ENCODE measurements at places on chromosomes 1 and 21.
A peak's percentile ranks its signal among the peaks of the same experiment; 100 is the strongest.

- no peak for DNase-seq
Observed at GRCh38 chr21:14366998-14367397, 15.9 kb downstream of the HSPA13 start.

DNA sequence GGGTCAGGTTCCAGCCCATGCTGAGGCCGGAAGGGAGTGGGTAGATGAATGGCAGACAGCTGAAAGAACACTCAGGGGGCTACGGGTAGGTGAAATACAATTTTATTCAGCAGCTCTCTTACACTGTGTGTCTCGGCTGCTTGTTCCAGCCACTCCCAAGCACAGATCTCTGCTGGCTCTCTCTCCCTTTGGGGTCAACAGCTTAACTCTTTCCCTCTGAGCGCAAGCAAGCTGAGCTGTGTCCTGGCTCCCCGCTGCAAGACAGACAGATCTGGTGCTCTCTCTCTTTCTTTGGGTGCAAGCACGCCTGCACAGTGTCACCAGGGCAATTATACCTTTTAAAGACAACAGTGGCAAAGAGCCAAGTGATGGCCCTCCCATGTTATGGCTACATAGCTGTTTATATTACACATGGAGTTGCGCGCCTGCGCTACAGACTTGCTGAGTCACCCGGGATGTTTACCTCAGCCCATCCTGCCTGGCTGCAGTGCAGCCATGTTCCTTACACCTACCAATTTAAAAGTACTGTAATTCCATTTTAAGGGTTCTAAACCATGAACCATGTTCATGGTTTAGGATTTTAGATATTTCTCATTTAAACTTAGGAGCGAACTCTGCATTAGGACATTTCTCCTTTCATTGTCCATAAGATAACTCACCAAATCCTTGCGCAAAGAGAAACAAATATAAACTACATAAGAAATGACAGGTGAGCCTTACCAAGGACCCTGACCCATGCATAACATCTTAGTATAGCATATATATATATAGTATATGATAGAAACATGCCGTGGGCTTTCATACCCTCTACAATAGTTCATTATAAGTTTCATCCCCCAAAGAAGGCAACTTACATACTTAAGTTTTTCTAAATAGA lies 396.5 kb downstream of the SMYD3 start:
- DNase-seq = no peak

- no peak for DNase-seq
Observed at GRCh38 chr1:46611691-46612221, 4.9 kb downstream of the MOB3C start.

DNA sequence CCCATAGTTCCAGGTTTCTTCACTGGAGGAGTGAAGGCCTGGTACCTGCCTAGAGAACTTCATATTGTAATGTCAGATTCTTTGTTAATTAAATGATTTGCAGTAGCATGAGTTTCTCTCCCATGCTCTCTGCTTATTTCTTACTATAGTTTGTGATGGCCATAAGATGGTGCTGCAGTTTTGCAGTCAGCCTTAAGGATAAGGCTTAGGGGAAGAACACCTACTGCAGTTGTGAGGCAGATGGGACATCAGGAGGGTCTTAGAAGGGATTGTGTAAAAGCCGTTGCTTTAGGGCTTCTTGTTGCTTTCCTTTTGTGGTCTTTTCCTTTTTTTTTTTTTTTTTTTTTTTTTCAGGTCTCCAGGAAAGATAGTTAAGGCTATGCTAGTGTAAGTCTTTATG lies 61.8 kb downstream of the MACF1 start:
- DNase-seq = no peak

GRCh38 chr1:97745912-97746311 lies 174.9 kb downstream of the DPYD start:
- DNase-seq = no peak

- no peak for DNase-seq
Observed at GRCh38 chr1:6086358-6086757, 40.7 kb downstream of the KCNAB2 start.

DNA sequence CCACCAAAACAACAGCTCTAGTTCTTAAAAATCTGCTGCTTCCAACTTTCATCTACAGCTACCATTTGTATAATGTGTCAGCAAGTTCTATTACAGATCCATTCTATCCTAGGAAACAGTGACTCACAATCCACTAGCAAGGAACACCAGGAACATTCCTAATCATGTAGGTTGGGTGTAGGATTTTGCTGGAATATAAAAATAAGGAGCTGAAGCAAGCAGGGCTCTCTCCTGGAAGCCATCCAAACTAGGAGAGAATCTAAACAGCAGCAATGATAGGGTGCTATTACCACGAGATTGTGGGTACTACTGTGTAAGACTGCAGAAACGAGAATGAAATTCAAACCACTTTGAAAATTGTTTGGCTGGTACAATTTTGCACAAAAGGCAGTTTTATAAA lies 135.0 kb downstream of the PTPN14 start:
- DNase-seq = no peak

DNA sequence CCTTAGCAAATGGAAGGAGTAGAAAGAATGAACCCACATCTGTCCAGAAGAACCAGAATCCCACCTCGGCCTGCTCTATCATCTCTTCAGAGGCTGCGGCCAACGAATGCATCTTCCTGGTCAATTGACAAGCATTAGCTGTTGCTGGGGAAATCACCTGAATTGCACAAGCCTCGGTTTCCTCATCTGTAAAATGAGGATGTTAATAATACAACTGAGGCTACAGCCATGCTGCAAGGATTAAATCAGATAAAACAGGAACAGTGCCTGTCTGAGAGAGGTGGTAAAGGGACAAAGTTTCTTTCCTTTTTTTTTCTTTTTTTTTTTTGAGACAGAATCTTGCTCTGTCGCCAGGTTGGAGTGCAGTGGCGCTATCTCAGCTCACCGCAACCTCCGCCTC lies 99.8 kb downstream of the KIF14 start:
- DNase-seq = no peak

DNA sequence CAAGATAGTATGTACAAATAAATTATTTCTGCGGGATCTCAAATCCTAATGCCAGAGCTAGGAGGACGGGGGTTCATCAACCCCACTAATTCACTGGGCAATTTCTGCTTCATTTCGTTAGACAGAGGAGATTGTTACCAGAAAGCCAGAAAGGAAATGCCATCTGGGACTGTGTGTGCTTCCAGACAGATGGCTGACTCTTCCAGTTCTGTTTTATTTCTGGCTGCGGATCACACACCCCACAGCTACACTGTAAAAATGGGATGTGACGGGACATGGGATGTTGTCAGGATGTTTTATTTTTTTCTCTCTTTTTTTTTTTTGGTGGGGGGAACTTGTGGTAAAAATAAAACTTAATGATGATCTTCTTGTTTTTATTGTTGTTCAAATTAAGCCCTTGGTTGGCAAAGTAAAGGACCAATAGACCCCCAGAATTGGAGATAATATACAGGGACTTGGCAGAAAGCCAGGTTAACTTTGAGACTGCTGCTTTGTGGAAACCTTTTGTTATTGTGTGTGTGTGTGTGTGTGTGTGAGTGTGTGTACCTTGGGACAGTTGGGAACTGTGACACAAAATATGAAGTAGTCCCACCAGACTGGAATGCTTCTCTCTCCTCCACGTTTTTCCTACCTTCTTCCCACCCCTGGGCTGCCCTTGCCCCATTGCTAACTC lies 114.5 kb downstream of the NUF2 start:
- no peak for DNase-seq

GRCh38 chr1:10601342-10602070 lies 126.8 kb downstream of the PEX14 start:
- no peak for DNase-seq

DNA sequence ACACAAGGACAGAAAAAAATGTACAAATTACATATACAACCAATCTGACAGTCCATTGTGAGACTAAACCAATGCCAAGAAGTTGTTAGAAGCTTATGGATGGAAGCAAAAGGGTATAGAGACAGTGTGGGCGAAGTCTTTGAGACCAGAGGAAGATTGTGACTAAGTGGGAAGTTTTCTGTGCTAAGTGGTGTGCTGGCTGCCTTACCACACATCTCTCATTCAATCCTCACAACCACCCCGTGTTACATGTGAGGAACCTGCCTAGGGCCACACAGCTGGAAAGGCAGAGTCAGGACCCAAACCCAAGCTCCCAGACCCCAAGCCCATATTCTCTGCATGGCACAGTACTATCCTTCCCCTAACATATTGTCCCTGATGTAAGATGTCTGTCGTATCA lies 53.5 kb upstream of the DUSP10 start:
- no peak for DNase-seq

GRCh38 chr1:244815600-244816099 lies 19.8 kb upstream of the COX20 start:
- no peak for DNase-seq

GRCh38 chr1:194809665-194810064 lies 1623.3 kb upstream of the B3GALT2 start:
- no peak for DNase-seq

- DNase-seq = peak; percentile 7
Observed at GRCh38 chr1:88736633-88737248, 52.7 kb downstream of the PKN2 start.

GRCh38 chr21:44530903-44531605 lies 8.9 kb downstream of the KRTAP10-1 start:
- DNase-seq = no peak

- no peak for DNase-seq
Observed at GRCh38 chr1:226107471-226108460, 45.2 kb downstream of the H3-3A start.

- DNase-seq = no peak
Observed at GRCh38 chr1:214429951-214430770, 121.2 kb downstream of the PTPN14 start.

- no peak for DNase-seq
Observed at GRCh38 chr1:95176861-95177260, 57.1 kb upstream of the RWDD3 start.

DNA sequence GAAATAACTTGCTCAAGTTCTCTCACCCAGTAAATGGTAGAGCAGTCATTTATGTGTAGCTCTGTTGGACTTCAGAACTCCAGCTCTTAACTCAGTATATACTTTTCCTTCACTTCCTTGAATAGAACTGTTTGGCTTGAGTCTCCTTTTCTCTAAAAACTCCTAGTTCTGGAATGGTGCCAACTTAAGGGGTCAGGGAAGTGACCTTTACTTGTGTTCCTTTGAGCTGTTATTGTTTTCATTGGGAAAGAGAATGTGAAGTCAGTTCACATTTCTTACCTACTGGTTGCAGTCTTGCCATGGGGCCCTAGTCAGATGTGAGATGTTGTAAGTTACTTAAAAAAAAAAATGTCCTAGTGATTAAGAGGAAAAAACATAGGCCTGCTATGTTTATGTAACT lies 77.0 kb upstream of the MACF1 start:
- DNase-seq = peak; percentile 95

- DNase-seq = no peak
Observed at GRCh38 chr1:1889090-1889750, 1.7 kb downstream of the GNB1 start.

- DNase-seq = no peak
Observed at GRCh38 chr1:229241390-229241789, 29.5 kb upstream of the RAB4A start.

DNA sequence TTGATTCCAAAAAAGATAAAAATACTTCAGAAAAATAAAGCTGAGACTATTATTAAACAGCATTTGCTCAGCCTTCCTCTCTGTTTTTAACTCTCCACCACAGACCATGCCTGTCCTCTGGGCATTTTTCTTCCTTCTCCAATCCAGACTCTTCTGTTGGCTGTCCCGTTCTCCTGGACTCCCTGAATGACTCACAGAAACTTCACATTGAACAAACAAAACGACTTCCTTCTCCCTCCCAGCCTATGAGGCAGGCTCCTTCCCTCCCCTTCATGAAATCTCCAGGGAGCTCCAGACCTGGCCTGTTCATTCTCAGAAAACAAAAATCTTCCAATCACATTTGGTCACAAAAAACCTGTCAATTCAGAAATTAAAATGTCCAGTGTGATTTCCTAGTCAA lies 421.3 kb downstream of the NPHP4 start:
- no peak for DNase-seq

DNA sequence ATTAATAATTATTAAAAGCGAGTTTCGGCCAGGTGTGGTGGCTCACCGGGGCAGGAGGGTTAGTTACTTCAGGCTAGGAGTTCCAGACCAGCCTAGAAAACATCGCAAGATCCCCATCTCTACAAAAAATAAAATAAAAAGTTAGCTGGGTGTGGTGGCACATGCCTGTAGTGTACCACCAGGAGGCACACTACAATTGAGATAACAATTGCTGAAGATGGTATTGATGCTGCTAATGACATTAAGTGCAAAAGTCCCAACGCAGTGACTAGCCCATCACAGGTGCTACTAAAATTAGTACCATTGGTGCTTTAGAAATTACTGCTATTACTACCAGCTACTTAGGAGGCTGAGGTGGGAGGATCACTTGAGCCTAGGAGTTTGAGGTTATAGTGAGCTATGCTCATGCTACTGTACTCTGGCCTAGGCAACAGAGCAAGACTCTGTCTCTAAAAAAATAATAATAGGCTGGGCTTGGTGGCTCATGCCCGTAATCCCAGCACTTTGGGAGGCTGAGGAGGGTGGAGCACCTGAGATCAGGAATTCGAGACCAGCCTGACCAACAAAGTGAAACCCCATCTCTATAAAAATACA lies 156.6 kb downstream of the GREM2 start:
- DNase-seq = no peak

DNA sequence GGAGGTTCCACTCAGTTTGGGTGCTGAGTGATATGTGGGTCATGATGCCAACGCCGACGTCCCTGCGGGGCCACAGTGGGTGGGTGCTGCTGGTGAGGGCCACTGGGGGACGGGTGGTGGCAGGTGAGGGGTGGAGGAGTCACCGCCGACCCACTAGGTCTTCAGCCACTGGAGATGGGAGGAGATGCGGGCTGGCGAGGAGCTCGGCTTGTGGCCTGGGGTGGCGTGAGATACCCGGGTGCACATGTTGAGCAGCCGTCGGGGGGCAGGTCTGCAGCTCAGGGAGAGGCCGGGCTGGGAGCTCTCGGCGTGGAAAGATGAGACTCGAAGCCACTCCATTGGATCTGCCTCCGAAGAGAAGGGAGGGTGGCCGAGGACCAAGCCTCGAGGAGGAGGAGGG lies 40.5 kb downstream of the FAAP20 start:
- DNase-seq = no peak
